ENCODE measurements at places on chromosomes 11 and 22.
A peak's percentile ranks its signal among the peaks of the same experiment; 100 is the strongest.

- H3K27ac ChIP-seq: no peak overlapping the region
- no peaks in the 10 kb centered on the region for H3K36me3 ChIP-seq
- H3K4me3 ChIP-seq: no peak overlapping the region
- H3K27me3 ChIP-seq: no peaks in the 10 kb centered on the region
- H3K4me1 ChIP-seq: no peaks in the 10 kb centered on the region
- no peak for DNase-seq
Measured at GRCh38 chr11:2655016-2655719, 44.6 kb downstream of the KCNQ1OT1 start.

GRCh38 chr11:112834277-112834755 lies 126.9 kb upstream of the NCAM1 start:
- no peak overlapping the region for H3K4me3 ChIP-seq
- no peaks in the 10 kb centered on the region for H3K27me3 ChIP-seq
- no peaks in the 10 kb centered on the region for H3K36me3 ChIP-seq
- H3K27ac ChIP-seq: no peak overlapping the region
- peak; percentile 75 for DNase-seq

DNA sequence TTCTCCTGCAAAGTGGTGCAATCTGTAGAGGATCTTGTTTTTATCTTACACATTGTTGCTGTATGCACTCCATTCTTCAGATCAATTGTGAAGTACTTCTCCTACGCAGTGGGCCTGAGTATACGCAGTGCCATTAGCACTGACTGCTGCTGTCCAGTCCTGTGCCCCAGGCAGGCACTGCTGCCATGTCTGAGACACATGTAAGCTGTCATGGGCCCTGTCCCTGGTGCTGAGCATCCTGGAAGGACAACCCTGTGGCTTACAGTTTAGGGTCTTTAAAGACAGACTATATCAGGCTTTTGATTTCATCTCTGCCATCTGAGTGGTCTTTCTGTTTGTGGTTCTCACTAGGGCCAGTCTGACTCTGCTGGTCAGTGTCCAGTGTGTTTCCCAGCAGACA lies 44.8 kb upstream of the PTPN5 start:
- no peaks in the 10 kb centered on the region for H3K36me3 ChIP-seq
- no peaks in the 10 kb centered on the region for H3K27me3 ChIP-seq
- no peak overlapping the region for H3K4me3 ChIP-seq
- no peak for DNase-seq
- no peaks in the 10 kb centered on the region for H3K4me1 ChIP-seq
- H3K27ac ChIP-seq: no peak overlapping the region

DNA sequence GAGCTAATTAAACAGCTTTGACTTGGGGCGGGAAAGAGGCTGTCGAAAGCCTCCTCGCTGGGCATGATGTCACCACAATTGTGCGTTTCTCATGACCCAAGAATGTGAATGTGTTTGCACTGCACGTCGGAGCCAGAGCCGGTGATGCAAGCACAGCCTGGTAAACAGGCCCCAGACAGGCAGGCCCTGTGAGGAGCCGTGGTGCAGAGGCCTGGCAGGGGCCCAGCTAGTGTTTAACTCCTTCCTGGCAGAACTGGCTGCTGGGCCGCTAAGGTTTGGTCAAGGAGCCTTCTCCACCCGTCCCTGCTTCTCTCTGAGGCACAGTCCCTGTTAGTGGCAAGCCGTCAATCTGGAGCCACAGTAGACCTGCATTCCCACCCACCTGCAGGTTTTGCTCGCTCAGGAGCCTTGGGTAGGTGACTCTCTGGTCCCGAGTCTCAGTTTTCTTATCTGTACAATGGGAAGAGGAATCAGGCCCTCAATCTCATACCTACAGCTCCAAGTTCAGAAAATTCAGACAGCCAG lies 25.4 kb upstream of the SMTN start:
- peak overlapping the region; percentile 10 for H3K27ac ChIP-seq
- no peak overlapping the region for H3K4me3 ChIP-seq
- peaks cover 5% of the 10 kb centered on the region for H3K4me1 ChIP-seq
- no peaks in the 10 kb centered on the region for H3K27me3 ChIP-seq
- peak; percentile 69 for DNase-seq
- no peaks in the 10 kb centered on the region for H3K36me3 ChIP-seq

DNA sequence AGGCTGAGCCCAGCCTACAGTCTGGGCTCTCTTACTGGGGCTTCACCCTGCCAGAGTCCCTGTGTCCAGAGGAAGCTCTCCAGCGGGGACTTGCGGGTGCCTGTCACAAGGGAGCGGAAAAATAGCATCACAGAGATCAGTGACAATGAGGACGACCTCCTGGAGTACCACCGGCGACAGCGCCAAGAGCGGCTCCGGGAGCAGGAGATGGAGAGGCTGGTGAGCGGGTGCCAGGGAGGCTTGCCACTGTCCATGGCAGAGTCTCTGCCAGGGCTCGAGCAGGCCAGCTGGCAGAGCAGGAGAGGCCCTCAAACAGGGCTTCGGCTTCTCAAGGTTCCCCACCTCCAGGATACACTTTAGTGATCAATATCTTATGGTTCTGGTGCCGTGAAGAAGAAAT lies 21.0 kb downstream of the PHLDB1 start:
- no peak overlapping the region for H3K27ac ChIP-seq
- no peaks in the 10 kb centered on the region for H3K36me3 ChIP-seq
- no peaks in the 10 kb centered on the region for H3K27me3 ChIP-seq
- H3K4me1 ChIP-seq: peaks cover 1% of the 10 kb centered on the region
- DNase-seq: no peak
- H3K4me3 ChIP-seq: no peak overlapping the region
